Hematopoietic multipotent progenitor cell (in vitro differentiated cells): ENCODE measurements at places on chromosomes 5 and 9.

DNA sequence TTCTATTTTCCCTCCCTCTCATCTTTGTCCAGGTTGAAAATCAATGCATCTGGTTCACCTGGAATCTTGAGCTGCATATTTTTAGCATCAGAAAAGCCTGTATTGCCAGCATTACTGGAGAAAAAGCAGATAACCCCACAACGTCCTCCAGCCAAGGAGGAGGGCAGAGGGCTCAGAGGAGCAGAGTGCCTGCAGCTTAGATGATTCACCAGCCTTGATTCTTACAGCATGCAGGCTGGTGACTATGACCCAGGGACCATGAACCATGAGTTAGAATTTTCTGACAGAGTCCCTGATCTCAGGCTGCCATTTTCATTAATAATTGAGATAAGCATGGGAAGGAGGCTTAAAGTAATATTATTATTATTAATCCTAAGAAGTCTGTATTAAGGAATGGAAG is 278.2 kb downstream of the BRINP1 start:
- DNase-seq, result no peak

GRCh38 chr9:119556129-119556875 is 187.1 kb upstream of the BRINP1 start:
- peak; percentile 76 for DNase-seq

DNA sequence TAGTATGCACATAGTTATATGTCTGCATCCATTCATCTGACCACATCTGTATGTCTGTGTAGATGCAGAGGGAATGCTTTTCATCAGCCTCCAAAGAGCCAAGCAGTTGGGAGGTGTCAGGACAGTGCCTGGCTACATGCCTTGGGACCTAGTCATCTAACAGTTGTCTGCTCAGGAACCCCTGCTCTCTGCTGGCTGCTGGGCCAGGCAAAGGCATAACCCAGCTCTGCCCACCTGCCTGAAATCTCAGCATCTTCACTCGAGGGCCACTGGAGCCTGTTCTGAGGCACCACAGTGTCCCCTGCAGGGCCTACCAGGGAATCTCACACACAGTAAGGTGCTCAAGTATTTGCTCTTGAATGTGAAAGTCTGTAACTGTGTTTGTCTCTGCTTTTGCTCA is 3.7 kb downstream of the C9orf50 start:
- DNase-seq, result no peak

DNA sequence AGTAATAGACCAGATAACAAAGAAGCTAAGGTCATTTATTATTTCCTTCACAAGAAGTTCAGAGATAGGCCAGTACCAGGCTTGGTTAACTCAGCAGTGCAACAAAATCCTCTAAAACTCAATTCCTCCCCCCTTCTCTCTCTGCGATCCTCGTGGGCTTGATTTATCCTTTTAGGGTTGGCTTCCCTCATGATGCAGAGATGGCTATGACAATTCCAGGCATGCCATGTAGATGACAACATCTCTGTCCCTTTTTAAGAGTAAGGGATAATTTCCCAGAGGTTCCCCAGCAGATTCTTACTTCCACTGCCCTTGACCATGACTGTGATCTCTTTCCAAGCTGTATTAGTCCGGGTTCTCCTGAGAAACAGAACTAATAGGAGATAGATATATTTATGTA is 28.7 kb upstream of the DAP start:
- no peak for DNase-seq

DNA sequence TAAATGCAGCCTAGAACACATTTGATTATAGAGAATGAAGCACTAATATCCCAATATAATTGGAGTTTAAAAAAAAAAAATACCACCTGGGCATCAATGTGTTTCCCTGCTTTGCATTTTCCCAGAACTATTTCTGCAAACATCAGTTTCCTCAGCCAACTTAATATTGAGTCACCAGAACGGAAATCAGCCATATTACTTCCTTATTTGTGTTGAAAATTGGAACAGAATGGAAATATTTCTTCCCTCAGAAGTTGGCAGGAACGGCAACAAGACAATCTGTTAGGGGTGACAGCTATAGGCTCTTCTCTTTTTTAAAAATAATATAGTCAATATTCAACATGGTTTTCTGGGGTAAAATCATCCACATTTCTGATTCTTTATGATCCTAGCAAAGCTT is 4.0 kb downstream of the MFAP3 start:
- DNase-seq, result no peak

DNA sequence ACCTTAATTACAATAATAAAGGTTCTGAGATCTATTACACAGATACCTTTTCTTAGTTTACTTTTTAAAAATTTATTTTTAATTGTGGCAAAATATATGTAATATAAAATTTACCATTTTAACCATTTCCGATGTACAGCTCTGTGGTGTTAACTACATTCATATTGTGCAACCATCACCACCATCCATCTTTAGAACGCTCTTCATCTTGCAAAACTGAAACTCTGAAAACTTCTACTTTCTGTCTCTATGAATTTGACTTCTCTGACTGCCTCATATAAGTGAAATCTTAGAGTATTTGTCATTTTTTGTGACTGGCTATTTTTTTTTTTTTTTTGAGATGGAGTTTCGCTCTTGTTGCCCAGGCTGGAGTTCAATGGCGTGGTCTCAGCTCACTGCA is 26.8 kb downstream of the WWC1 start:
- DNase-seq, result no peak

DNA sequence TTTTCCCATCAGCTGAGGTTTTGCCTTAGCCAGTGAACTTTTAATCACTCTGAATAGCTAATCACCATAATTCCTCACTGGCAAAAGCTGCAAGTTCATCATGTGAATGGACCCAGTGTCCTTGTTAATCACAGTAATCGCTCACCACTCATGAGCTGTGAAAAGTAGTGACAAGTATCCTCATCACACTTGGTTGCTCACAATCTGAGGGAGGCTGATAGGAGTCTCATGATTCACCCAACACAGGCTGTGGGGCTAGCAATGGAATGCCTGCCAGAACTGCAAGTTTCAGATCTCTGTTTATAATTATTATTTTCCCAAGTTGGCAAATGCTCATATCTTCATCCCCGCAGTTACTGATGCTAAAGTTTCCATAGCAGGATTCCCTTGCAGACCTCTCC is 467.2 kb downstream of the KIF4B start:
- no peak for DNase-seq

DNA sequence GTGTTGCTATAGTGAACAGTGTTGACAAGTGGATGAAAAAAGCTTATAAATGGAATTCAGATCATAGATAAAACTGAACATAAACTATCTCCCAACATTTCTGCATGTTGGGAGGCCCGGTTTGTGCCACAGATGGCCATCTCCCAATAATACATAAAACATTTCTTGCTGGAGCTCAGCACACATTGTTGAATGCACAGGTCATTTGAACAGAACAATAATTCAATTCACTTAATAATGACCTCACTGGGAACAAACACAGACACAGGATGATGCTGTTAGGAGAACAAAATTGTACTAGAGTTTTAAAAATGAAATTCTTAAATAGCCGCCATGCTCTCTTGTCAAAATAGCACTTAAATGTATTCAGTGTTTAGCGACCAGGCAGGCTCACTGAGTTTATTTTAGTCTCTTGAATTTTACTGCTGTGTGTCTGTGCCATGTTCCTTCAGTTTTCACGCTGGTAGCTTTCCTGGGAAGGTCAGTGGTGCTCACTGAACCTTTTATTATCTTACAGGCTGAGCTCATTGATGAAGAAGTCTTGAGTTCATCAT is 85.0 kb upstream of the SSBP2 start:
- DNase-seq, result no peak

DNA sequence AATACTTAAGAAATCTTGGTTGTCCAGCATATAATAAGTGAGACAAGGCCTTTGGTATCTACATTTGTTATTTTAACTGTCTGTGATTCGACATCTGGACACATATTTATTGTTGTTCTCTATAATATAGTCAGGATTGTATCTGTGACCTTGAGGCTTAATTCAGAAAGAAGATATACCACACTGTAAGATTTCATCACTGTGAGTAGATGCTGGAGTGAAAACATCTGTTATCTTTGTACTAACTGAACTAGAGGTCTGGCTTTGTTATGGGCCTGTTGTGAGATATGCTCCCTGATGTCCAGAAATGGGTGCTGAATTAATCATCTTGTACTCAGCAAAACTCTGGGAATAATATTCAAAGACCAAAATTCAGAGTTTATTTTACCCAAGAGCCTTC is 148.5 kb downstream of the ISOC1 start:
- DNase-seq, result no peak

DNA sequence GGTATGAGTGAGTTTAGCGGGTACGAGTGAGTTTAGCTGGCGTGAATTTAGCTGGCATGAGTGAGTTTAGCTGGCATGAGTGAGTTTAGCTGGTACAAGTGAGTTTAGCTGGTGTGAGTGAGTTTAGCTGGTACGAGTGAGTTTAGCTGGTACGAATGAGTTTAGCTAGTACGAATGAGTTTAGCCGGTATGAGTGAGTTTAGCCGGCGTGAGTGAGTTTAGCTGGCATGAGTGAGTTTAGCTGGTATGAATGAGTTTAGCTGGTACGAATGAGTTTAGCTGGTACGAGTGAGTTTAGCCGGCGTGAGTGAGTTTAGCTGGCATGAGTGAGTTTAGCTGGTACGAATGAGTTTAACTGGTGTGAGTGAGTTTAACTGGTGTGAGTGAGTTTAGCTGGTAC is 41.0 kb downstream of the PNPLA7 start:
- DNase-seq, result no peak

GRCh38 chr5:105907016-105907415 is 1763.7 kb downstream of the EFNA5 start:
- no peak for DNase-seq

DNA sequence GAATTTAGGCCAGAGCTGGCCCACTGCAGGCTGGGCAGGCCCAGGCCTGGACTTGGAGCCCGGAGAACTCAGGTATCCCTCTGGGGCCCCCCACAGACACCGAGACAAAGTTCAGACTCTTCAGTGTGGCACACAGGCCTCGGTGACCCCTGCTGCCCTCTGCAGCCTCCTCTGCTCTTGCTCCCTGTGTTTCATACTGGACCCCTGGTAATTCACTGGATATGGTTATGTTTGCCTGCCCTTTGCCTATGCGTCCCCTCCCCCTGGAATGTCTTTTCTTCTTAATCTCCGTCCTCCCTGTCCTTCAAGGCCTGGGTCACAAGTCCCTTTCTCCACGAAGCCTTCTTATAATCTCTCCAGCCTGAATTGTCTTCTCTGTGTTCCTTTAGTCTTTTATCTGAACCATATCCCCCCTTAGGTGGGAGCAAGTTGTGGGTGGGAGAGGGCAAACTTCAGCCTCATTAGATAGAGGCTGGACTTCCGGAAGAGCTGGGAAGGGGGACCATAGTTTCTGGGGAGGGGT is 30.1 kb downstream of the GSN start:
- DNase-seq, result no peak

GRCh38 chr5:150801117-150801927 is 22.8 kb downstream of the SMIM3 start:
- DNase-seq, result peak; percentile 18

- no peak for DNase-seq
Observed at GRCh38 chr5:135491552-135492318, 39.6 kb upstream of the TIFAB start.

DNA sequence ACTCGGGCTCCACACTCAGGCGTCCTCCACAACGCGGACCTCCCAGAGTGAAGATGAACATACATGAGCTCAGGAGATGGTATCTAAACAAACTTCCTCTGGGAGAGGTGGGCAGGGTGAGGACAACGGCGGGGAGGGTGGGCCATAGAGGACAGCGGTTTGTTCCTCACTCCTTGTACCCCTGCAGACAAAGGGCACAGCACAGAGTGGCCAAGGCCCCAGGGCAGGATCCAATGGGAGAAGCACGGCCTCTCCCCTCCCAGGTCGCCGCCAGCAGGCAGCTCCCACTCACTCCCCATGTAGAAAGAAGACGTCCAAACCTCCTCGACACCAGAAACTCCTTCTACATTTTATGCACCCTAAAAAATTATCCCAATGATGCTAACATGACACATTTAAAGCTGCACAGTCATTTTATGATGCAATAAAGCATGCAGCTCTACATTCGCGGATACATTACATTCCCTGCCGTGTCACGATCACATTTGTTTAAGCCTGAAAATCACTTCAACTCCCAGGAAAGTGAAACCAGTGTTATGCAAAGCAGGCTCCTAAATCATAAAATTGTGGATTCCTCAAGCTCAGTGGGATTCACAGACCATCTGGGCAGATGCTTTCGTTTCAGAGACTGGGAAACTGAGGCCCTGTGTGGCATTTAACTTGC is 87.5 kb upstream of the SARDH start:
- no peak for DNase-seq
